ENCODE measurements at places on chromosomes 12 and 14.

- no peak for DNase-seq
These were observed 12.8 kb upstream of the GPX2 start for GRCh38 chr14:64955297-64955696.

DNA sequence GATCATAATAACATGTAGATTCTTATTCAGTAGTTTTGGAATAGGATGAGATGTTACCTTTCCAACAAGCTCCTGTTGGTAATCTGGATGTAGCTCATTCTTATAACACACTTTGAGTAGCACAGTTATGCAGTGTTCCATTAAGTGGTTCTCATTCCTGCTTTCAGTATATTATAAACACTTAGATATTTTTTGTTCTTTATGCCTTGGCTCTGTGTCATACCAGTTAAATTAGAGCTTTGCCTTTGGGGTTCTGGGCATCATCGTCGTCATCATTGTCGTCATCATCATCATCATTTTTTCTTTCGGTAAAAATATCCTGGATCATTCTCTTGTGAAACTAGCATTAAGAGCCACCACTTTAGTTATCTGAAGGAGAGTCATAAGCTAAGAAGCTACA is 87.5 kb downstream of the FUT8 start:
- DNase-seq = no peak

DNA sequence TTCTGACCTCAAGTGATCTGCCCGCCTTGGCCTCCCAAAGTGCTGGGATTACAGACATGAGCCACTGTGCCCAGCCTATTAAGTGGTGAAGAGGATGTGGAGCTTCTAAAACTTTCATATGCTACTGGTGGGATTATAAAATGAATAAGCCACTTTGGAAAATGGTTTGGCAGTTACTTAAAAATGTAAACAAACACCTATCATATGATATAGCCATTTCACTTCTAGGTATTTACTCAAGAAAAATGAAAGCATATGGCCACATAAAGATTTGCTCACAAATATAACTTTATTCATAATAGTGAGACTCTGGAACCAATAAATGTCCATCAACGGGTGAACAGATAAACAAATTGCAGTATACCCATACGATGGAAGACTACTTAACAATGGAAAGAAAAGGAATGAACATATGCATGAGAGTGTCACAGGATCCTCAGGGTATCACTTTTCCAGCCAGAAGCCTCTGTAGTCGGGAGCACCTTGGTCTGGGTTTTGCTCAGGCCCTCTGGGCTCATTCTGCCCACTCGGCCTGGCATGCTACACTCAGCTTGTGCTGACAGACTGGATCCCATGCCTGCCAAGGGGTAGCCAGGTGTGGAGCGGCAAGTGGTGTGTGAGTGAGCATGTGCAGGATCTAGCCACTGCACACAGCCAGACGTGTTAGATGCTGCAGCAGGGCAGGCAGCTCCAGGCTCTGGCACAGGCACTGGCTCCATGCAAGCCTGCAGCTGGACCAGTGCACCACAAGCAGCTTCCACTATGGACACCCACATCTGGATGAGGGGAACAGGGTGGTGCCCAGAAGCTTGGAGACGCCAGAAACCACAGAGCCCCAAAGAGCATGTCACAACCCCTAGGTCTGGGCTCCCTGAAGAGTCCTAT is 213.2 kb upstream of the DIO3 start:
- DNase-seq = no peak

GRCh38 chr14:27063959-27064358 is 466.1 kb upstream of the NOVA1 start:
- no peak for DNase-seq

- DNase-seq = no peak
These were observed 15.1 kb upstream of the AMN start for GRCh38 chr14:102907303-102907844.

DNA sequence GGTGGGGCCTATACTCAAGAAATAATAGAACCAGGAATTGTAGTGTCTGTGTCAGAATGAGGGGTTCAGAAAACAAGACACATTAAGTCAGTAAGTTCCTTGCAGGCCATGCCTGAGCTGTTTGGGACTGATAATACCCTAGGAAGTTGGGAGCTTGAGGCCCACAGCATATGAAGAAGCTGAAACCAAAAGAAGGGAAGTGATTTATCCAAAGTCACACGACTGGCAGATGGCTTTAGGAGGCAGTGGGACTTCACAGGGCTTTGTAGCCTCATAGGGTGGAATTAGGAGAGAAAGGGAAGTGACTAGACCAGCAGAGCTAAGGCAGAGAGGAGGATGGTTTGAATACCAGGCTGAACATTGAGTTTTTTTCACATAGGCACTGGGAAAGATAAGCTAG is 56.6 kb upstream of the SRSF5 start:
- no peak for DNase-seq

GRCh38 chr14:66628636-66629035 is 120.7 kb downstream of the GPHN start:
- no peak for DNase-seq

DNA sequence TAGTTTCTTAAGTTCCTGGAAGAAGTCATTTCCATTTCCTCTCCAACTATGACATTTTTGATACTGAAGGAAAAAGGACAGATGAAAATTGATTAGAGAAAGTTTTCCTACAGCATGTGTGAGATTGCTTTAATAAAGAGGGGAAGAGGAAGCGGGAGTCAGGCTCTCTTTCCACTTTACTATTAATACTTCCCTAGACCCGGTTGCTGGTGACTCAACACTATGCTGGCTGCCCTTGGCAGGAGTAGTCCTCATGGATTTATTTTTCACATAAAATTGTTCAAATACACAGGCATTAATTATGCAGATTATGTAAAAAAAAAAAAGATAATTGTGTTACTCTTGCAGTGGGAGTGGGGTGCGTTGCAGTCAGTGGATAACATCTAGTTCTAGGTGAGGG is 293.4 kb downstream of the EGLN3 start:
- DNase-seq = no peak

GRCh38 chr12:57227315-57228115 is 2.0 kb upstream of the SHMT2 start:
- no peak for DNase-seq

GRCh38 chr12:123358035-123358434 is 6.6 kb downstream of the SBNO1 start:
- DNase-seq = no peak

DNA sequence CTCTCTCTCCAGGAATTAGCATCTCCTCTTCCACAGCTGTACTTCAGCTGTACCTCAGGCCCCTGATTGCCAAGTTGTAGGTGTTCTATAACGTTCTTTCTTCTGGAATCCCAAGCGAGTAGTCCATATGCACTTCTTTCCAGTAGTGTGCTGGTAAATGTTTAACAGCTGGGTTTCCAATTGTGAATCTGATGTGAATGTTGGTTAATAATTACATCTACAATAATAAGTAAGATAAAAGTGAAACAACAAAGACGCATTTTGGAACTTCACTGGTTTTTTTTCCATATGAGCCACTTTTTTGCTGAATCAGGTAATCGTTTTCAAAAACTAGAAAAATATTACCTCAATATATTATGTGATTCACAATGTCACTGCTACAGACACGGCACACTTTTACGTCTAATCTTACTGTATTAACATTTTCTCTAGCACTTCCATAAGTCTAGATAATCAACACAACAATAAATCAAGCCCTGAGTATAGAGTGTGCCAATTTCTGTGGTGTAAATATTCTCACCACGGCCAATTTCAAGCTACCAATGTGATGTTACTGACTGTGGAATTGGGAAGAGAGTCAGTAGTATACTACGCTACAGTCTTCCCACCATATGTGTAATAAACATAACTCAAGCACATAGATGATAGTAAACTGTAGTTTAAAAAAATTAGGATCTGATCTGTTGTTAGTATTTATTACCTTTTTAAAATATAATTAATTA is 113.0 kb downstream of the ZFP36L1 start:
- DNase-seq = no peak

DNA sequence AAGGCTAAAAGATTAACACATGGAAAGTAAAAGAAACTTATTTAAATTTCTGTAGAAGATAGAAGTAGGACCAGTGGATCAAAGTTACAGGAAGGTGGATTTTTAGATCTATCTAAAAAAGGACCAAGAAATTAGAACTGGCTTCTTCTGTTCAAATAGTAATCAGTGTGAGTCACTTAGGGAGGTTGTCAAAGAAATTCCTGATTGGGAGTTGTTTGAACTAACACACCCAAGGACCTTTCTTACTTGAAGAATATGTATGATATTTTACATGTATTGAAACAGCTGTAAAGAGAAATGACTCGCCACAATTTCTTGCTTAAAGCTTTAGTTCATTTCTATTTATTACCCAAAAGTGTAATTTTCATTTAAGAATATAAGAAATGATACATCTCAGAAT is 256.9 kb downstream of the RAD51B start:
- no peak for DNase-seq

DNA sequence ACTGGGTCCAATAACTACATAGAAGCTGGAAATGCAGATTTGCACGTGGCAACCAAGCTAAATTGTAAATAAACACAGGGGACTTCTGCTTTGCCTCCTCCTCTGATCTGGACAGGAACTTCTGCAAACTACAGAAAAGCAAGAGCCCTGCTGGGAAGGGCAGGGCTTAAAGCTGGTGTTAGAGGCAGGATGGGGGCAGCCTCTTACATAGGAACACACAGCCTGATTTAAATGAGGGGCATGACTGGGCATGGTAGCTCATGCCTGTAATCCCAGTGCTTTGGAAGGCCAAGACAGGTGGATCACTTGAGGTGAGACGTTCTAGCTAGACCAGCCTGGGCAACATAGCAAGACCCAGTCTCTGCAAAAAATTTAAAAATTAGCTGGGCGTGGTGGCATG is 46.7 kb downstream of the ERH start:
- no peak for DNase-seq

DNA sequence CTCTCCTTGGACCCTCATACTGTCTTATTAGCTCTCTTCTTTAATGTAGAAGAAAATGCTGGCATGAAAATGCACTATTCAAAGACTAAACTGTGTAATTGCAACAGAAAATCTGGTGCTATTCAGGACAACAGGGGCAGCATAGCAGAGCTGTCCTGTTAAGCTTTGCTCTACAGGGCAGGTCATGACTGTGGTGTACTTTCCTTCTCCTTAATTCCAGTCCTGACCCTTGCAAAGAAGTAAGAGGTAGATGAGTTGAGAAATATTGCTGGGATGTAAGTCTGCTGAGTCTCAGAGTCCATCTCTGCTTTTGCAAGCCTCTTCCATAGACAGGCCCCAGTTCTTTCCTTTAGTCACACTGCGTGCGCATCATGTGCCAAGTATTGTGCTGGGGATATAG is 52.6 kb upstream of the STK38L start:
- no peak for DNase-seq

GRCh38 chr12:104056419-104056972 is 6.5 kb upstream of the GLT8D2 start:
- no peak for DNase-seq

DNA sequence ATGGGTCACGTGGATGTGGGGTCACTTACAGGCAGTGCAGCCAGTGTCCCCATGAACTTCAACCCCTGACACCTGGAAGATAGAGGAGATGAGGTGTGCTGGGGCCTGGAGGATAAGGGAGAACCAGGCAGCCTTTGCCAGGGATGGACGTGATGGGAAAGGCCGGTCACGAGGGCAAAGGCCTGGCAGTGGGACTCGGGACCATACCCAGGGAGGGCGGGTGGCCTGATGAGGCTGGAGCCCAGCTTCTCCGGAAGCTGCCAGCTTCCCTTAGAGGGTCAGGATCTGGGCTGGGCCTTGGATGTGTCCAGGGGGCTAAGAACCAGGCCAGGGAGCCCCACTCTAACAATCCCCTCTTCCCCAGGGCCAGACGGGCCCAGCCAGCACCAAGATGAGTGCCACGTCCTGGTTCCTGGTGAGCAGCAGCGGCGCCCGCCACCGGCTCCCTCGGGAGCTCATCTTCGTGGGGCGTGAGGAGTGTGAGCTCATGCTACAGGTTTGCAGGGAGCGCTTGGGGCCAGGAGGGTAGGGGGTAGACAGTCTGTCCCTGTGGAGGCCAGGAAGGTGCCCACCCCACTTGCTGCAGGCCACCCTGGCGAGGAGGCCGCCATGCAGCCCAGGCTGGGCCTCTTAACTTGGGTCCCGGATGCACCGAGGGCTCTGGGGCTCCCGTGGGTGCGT is 3.1 kb downstream of the CEP170B start:
- no peak for DNase-seq
